Smooth muscle cell of the brain vasculature (primary cell): ENCODE measurements at places on chromosomes 11 and 22.

GRCh38 chr11:63146581-63146980, 2.6 kb upstream of the SLC22A24 start:
- no peak for DNase-seq

DNA sequence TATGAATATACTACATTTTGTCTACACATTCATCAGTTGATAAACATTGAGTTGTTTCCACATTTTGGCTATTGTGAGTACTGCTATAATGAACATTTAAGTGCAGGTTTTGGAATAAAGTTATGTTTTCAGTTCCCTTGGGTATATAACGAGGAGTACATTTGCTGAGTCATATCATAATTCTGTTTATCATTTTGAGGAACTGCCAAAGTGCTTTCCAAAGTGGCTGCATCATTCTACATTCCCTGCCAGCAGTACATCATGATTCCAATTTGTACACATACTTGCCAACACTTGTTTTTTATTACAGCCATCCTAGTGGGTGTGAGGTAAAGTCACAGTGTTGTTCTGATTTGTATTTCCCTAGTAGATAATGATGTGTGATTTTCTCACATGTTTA, 1458.6 kb upstream of the TENM4 start:
- DNase-seq = no peak

DNA sequence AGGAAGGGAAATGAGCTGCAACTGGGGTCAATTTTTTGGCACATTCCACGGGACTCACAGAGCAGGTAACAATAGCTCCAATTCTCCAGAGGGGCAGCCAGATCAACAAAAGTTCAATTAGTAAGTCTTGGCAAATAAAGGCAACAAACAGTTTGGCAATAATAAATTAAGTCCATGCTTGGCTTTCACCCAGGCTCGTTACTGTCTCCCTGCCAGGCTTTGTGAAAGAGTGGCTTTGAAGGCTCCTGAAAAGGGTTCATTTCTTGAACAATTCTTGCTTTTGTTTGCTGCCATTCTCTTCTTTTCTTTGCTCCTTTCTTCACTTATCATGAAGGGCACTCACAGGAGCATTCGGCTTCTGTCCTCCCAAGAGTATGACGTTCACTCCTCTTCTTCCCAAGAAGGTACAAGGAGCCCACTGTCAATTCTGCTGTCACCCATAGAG, 123.3 kb downstream of the APIP start:
- no peak for DNase-seq

- no peak for DNase-seq
Observed at GRCh38 chr11:92929246-92929645, 40.2 kb upstream of the MTNR1B start.

GRCh38 chr22:29738118-29738815, 18.5 kb downstream of the CABP7 start:
- no peak for DNase-seq

GRCh38 chr11:130872981-130873380, 43.3 kb downstream of the SNX19 start:
- no peak for DNase-seq

DNA sequence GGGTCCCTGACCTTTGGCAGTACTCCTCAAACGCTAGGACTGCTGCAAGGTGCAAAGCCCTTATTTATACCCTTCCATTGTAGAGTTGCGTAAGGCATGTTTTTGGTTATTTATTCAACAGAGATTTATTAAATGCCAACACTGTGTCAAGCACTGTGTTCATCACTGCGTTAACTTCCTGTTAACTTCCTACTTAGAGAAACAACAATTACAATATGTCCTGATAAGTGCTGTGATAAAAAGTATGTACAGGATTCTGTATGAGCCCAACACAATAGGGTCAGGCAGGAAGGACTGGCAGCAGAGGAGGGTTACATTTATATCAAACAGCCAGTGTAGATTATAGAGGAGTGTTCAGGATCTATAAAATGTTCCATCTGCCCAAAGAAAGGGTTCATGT, 812.8 kb upstream of the API5 start:
- DNase-seq = no peak

DNA sequence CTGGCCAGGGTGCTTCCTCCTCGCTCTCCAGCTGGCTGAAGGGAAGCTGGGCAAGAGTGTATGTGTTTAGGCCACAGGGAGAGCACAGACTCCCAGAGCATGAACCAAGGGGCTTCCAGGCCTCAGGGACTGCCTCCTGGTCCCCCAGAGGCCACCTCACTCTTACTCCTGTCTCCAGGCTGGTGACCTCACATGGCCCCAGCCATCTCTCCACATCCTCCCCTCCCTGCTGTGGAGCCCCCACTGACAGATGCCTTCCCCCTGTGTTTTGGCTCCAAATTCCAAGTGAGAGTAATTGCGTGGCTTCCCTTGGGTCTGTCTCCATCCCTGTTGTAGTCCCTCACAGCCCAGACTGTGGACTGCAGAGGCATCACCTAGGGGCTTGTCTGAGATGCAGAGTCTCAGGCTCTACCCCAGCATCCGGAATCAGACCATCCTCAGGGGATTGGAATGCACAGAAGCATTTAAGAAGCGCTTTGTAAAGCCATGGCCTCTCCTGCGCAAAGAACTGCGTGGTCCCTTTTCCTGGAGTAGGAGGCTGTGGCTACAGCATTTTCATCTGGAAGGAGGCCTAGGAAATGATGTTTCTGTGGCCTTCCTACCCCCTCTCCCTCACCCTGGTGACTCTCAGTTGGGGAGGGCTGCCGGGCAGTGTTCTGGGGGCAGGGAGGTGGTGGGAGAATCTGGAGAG, 91.1 kb downstream of the ATXN10 start:
- DNase-seq = no peak

DNA sequence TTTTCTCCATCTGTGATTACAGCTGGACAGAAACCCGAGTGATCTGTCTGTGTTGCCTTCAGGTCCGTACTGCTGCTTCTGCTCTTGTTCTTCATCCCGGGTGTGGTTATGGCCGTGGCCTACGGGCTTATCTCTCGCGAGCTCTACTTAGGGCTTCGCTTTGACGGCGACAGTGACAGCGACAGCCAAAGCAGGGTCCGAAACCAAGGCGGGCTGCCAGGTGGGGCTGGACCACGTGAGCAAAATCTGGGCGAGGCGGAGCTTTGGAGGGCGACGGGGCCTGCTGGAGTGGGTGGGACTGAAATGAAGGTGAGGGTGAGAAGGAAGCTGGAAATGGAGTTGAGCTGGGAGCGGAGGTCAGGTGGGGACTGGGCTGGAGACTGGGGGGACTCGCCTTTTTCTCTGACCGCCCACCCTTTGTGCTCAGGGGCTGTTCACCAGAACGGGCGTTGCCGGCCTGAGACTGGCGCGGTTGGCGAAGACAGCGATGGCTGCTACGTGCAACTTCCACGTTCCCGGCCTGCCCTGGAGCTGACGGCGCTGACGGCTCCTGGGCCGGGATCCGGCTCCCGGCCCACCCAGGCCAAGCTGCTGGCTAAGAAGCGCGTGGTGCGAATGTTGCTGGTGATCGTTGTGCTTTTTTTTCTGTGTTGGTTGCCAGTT, 11.1 kb downstream of the CCKBR start:
- no peak for DNase-seq

DNA sequence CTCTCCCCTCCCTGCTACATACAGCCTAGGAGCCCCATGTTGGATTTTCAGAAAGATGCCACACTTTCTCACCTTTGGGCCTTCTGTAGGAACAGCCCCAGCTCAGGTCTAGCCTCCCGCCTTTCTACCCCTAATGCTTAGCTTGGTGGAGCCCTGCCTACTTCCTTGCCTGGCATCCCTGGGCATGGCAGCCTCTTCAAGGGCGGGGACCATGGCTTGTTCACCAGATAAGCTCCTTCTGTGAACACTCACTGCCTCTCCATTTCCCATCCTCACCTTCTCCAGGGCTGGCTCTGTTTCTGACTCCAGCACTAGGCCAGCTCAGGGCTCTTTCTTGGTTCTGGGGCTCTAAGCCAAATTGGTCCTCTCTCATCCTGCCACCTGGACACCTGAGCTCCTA, 1.4 kb downstream of the SEPTIN3 start:
- DNase-seq = no peak

DNA sequence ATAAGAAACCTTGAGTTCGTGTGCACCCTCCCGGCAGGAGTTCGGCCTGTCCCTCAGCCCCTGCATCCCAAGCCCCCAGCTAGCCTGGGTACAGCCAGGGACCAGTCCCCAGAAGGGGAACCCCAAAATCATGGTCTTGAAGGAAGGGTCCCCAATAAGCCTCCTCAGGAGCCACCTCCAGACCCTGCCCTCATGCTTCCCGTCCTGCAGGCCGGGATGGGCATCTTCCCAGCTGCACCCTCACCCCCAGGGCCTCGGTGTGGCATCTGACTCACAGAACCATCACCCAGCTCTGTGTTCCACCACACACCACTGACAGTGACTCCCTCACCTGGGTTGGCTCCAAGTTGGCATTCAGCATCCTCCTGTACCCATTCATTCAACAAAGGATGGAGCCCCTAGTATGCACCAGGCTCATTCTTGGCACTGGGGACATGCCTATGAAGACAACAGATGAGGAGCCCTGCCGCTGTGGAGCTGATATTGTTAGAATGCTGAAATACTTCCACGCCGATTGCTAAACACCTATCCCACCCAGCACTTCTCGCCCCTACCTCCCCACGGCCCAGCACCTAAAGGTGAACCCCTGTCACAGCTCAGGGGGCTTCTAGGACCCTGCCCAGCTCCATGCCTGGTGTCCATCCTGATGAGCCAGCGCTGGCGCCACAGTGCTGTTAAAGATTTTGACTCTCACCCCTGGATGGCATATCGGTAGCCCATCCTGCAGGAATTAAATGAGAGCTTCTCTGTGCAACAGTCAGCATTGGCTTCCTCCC, 77.8 kb downstream of the BUD13 start:
- no peak for DNase-seq

- DNase-seq = no peak
Observed at GRCh38 chr22:44965171-44965570, 44.6 kb downstream of the PHF21B start.

DNA sequence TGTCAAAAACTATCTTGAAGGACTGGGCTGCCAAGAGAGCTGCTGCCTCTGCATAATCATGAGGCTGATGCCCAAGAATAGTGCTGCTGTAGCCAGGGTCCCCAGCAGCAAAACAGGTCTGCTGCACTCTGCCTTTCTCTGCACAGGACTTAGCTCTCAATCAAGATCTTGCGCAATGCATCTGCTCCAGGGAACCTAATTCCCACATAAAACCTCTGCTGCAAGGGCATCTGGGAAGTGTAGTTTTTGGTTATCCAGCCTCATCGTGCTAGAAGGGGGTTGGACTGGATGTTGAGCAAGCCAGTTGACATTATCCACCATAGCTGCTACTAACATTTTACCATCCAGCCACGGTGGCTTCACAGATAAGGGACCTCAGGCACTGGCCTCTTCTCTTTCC, 192.7 kb downstream of the C11orf91 start:
- DNase-seq = no peak

DNA sequence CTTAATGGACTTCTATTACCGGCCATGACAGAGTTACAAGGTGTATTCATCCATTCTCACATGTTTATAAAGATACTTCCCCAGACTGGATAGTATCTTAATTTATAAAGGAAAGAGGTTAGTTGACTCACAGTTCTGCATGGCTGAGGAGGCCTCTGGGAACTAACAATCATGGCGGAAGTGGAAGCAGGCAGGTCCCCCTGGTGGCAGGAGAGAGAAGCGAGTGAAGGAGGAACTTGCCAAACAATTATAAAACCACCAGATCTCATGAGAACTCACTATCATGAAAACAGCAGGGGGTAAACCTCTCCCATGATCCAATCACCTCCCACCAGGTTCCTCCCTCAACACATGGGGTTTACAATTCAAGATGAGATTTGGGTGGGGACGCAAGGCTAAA, 170.0 kb upstream of the PDGFD start:
- no peak for DNase-seq

DNA sequence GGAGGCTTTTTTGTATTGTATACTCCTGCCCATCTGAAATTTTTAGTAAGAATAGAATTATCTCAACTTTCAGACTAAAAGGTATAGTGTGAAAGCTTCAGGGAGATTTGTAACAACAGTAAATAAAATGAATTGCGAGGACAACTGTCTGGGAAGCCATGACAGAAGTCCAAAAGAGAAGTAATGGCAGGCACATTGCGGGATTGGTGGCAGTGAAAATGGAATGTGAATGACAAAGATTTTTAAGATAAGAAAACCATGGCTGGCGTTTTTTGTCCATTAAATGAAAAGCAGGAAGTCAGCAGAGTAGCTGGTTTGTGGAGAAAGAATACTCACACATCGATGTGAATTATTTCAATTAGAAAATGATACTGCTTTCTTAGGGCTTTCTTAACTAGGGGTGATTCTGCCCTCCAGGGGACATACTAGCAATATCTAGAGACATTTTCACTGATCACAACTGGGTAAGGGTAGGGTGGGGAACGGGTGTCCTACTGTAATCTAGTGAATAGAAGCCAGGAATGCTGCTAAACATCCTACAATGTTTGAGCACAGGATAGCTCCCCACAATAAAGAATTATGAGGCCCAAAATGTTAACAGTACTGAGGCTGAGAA, 1.6 kb downstream of the NPAT start:
- DNase-seq = no peak

- no peak for DNase-seq
Observed at GRCh38 chr11:21321072-21321471, 651.7 kb downstream of the NELL1 start.

- no peak for DNase-seq
Observed at GRCh38 chr11:47786373-47786772, 19.2 kb upstream of the FNBP4 start.

GRCh38 chr22:35514366-35514765, 26.3 kb upstream of the RASD2 start:
- DNase-seq = no peak

GRCh38 chr22:33194529-33195077, 136.4 kb upstream of the SYN3 start:
- DNase-seq = no peak
